ENCODE measurements at places on chromosomes 7 and 10.

- DNase-seq: no peak
Measured at GRCh38 chr7:47739301-47739875, 157.5 kb upstream of the TNS3 start.

DNA sequence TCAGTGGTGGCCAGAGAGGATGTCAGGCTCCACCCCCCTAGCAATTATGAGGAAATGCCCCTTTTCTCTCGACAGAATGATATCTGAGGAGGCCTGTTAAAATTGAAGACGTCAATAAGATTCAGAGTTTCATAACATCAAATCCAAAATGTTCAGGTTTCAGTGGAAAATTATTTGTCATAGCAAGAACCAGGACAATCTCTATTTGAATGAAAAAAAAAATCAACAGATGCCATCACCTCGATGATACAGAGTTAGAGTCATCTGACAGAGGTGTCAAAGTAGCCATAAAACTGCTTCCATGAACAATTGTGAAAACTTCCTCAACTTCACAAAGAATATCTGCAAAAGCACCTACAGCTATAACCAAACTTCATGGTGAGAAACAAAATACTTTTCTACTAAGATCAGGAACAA is 7.7 kb downstream of the TMEM273 start:
- peak; percentile 30 for DNase-seq

GRCh38 chr10:90451283-90451682 is 406.6 kb downstream of the HTR7 start:
- DNase-seq: no peak

DNA sequence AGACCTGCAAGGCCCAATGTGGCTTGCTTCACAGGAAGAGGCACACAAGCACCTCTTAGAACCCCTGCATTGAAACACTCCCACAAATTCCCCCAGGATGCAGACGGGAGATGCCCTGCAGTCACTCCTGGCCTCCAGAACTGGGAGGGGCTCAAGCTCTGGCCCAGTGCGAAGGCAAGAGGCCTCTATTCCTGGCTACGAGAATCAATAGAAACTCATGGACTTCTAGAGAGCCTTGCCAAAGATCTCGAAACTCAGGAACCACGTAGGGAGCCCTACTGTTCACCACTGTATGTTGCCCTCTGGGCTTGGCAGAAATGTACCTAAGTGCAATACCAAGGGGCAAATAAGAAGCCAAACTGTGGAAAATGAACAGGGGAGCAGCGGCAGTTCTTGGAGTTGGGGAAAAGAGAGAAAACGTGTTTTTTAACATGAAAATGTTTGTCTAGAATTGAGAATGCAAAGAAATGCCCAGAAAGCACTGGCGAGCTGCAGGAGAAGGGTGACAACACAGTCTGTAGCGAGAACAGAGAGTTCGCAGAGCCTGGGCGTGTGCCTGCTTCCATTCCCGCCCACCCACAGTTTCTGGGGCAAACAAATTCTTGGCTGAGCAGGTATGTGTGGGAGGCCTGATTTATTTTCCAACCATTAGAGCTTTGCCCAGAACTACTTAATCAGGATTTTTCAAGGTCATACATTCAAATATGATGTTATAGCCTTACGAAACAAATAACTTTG is 260.5 kb upstream of the KLF14 start:
- no peak for DNase-seq

GRCh38 chr7:138981332-138982203 is at the start of gene KIAA1549:
KIAA1549 (minus strand) TSS chr7:138981389; CDS start chr7:138981269, 120 bp downstream.
- peak; percentile 19 for DNase-seq

- DNase-seq: no peak
Measured at GRCh38 chr10:122560279-122560804, at the start of gene DMBT1. DMBT1 (plus strand) TSS chr10:122560754; CDS start chr10:122560771, 17 bp downstream.

DNA sequence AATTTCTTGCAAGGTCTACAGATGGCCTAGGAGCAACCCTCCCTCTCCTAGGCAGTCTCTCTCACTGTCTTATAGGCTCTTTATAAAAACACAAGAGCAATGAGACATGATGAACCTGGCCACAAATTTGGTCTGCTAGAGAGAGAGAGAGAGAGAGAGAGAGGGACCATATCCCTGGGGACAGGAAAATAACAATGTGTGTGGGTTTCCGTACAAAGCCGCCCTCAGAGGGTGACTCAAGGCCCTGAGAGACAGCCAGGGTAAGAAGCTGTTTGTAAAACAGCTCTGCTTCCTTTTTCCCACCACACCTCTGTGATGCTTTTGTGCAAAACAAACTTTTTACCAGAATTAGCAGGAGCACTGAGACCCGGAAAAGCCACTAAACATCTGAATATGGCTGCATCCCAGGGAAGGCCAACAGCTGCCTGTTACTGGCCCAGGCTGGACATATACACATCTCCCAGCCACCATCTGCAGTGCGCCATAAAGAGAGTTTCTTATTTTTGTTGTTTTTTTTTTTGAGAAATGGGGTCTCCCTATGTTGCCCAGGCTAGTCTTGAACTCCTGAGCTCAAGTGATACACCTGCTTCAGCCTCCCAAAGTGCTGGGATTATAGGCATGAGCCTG is 18.4 kb downstream of the GIMAP5 start:
- peak; percentile 98 for DNase-seq

DNA sequence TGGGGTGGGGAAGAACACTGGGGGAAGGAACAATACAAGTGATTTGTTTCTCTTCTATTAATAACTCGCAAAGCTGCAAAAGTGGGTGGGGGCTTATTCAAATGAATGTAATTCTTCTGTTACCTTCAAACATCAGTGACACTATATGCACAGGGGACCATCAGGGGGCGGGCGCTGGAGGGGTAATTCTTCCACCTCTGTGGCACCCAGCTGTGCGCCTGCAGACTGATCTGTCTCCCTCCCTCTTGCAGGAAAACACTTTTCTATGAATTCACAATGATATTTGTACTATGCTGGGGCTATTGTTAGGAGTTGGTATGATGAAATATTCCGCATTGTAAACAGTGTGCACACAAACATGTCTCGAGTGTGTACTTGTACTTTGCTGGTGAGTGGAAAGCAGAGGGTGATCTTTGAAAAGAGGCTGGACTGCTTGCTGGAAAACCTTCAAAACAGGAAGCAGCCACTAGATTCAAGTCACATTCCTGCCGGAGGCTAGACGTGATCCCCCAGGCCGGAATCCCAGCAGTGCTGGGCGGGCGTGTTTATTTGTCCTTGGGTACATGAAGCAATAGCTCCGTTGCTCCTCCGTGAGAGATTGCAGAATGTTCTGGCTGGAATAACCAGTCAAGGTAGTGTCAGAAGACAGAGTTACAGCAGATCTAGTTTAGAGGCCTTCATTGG is 15.8 kb upstream of the BNIP3 start:
- DNase-seq: no peak

GRCh38 chr10:22713853-22714478 is 412 bp downstream of the PIP4K2A start:
- DNase-seq: no peak

DNA sequence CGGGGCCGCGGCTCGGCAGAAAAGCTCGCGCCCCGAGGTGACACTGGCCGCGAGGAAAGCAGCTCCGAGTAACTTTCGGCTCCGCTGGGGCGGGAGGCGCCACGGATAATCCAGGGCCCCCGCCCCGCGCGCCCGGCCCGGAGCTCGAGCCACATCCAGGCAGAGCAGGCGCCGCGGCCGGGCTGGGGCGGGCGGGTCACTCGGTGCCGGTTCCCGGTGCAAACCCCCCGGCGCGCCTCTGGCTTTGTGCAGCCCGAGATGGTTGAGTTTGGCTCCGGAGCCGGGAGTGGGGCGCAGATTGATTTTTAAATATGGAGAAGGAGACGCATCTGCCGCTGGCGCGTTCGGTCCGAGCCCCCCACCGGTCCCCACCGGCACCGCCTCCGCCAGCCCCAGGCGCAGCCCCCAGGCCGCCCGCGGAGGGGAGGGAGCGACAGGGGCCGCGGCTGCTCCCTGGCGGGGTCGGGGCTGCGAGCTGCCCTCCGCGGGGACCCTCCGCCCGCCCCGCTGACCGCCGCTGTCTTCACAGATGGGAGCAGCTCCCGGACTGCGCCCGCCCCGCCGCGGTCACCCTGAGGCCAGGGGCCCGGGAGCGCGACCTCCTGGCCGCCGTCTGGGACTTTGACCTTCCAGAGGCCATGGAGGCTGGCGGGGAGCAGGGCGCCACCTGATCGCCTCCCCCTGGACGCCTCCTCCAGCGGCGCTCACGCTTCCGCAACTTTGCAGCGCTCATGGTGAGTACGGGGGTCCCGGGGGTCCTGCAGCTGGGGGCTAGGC is 643 bp downstream of the ADGRA1 start:
- no peak for DNase-seq

- DNase-seq: no peak
Measured at GRCh38 chr10:78806681-78807221, 262.0 kb upstream of the ZMIZ1 start.

GRCh38 chr7:137836541-137836940 is 10.2 kb downstream of the DGKI start:
- no peak for DNase-seq

GRCh38 chr10:91163869-91164474 is 56.5 kb upstream of the PCGF5 start:
- DNase-seq: peak; percentile 83

DNA sequence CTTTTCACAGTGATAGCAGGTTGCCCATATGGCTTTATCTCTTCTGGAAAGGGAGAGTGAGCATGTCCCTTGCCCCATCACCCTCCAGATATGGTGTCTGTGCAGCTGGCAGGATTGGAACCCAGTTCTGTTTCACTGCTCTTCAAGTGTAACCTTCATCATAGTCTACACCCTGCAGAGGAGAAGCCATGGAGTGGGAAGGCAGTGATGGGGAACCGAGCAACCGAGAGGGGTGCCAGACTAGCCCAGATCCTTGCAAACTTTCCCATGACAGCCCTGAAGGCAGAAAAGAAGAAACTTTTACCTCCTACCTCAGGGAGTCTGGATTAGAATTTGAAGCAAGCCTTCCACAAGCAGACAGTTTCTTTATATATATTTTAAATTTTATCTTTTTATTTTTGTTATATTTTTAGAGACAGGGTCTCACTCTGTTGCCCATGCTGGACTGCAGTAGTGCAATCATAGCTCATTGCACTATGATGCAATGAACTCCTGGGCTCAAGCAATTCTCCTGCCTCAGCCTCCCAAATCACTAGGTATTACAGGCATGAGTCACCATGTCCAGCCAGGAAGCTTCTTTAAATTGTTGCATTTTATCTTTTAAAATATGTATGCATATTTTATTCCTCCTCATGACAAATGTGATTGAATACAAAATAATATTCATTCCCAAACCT is 133.3 kb downstream of the KCNMA1 start:
- no peak for DNase-seq

DNA sequence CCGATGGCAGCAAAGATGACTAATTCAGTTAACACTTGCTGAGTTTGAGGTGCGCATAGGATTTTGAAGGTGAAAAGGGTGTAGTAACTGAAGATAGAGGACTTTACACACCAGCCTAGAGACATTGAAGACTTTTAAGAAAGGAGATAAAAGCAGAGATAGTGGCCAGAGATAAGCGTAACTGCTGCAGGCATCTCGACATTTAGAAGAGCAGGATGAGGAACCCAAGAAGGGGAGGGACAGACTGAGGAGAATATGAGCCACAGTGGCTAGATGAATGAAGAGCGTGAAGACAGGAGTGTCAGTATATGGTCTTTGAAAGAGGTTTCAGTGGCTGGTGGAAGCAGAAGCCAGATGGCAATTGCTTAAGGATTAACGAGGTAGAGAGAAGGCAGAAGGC is 71.6 kb downstream of the CELF2 start:
- DNase-seq: no peak

DNA sequence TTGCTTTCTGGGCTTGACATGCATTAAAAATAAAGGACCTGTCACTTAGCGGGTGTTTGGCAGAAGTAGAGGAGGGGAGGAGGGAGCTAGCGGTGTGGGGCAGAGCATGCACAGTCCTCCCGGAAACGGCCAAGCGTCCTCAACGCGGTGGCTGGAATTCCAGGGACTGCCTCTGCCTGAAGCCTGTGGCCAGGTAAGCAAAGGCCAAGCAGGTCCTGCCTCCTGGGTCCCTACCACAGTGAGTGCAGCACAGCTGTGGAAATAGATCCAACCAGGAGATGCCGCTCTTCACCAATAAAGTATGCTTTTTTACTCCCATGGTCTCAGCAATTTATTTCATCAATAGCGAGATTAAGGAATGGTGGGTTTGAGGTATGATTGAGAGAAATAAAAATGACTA is 323.4 kb downstream of the WDR37 start:
- no peak for DNase-seq

- DNase-seq: no peak
Measured at GRCh38 chr10:120431251-120431651, 25.8 kb upstream of the PLPP4 start.

GRCh38 chr7:48213226-48213625 is 42.0 kb downstream of the ABCA13 start:
- no peak for DNase-seq

- DNase-seq: no peak
Measured at GRCh38 chr7:11172835-11173234, 199.2 kb downstream of the PHF14 start.

DNA sequence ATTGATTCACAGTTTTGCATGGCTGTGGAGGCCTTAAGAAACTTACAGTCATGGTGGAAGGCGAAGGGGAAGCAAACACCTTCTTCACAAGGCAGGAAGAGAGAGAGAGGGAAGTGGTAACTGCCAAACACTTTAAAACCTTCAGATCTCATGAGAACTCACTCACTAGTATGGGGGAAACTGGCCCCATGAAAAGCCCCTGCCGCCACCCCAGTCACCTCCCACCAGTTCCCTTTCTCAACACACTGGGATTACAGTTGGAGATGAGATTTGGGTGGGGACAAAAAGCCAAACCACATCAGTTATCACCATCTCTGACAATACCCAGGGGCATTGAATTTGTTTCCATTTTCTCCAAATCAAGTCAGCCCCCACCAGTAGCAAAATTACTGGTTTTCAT is 740.4 kb downstream of the GATA3 start:
- no peak for DNase-seq

GRCh38 chr7:116912269-116912909 is 40.9 kb upstream of the ST7 start:
- DNase-seq: no peak

GRCh38 chr10:76583711-76584161 is 1053.9 kb downstream of the KCNMA1 start:
- no peak for DNase-seq

DNA sequence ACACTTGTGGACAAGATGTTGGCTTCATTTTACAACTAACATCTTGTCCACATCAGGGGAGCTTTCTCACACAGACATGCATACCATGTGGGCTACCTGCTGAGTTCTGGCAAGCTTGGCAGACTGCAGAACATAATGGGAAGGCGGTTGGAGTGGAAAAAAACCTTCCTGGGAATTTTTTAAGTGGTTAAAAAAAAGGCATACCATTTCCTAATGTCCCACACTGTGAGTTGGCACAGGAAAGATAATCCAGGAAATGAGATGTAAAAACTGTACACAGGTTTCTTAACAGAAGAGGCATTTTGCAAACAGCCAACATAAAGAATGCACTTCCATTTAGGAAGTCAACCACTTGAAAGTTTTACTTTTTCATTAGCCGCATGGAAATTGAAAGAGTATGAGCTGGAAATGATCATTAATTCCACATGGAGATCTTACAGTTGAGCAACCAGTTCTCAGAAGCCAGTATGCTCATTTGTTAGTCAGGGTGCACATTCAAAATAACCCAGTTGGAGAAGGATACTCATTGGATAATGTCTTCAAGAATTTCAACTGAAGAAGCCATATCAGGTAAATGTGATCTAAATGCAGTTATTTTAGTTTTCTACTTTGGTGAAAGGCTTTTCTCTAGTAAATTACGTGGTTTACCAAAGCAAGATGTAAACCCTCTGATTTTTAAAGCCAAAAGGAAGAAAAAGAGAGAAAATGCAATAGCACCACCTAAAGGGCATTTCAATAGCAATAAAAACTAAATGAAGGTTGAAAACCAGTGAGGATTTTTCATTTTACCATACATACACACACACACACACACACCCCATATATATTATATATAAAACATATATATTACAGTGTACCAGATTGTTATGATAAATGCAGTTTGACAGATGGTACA is 194.0 kb downstream of the TAX1BP1 start:
- DNase-seq: no peak

All from CD4-positive, alpha-beta T cell treated with Interleukin-4 for 4 hours (primary cell).